ENCODE measurements at places on chromosomes 16 and 17.

GRCh38 chr16:65312795-65313194 lies 190.9 kb upstream of the CDH11 start:
- no peak for DNase-seq

- DNase-seq = no peak
Measured at GRCh38 chr17:21190078-21190477, 23.9 kb downstream of the TMEM11 start.

GRCh38 chr17:67557052-67557845 lies 160.5 kb upstream of the NOL11 start:
- no peak for DNase-seq

DNA sequence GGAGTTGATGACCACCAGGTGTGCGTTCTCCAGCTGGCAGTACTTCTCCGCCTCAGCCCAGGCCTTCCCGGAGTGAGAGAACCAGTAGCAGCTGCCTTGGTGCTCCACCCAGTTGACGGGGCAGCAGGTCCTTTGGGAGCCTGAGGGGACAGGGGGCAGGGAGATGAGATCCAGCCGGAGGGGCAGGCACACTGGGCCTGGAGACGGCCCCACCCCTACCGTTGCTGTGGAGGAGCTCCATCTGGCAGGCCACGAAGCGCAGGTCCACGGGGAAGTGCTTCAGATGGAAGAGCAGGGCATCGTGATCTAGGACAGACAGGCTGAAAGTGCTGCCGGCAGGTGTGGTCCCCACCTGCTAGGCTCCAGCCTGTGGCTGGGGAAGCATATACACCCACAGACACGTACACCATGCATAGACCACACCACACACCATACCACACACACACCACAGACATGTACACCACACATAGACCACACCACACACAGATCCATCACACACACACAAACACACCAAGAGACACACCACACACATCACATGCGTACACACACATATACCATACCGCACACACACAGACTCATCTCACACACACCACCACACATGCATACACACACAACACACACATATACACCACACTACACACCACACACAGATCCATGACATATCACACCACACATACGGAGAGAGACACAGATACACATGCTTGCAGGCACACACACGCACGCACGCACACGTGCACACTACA lies 7.4 kb downstream of the ASGR2 start:
- DNase-seq = no peak

GRCh38 chr17:15007147-15007553 lies 258.0 kb downstream of the PMP22 start:
- DNase-seq = no peak
